ENCODE measurements at places on chromosomes 11 and 22. TPM values are rescaled to one million over a fixed set of nuclear protein-coding genes. Genes with fewer than 3 reads are reported as not detected.

PISD gene
- total RNA-seq, result 36.4 TPM

SAA4 gene
- 0.54 TPM for total RNA-seq

SLC22A9 gene
- not detected for total RNA-seq

P2RY6 gene
- total RNA-seq, result 1.4 TPM

SYT7 gene
- total RNA-seq, result 0.26 TPM

GRIK4 gene
- not detected for total RNA-seq

PANX2 gene
- 0.32 TPM for total RNA-seq

DTX4 gene
- 3.7 TPM for total RNA-seq

CD248 gene
- total RNA-seq, result 14.7 TPM

TYMP gene
- total RNA-seq, result 29.1 TPM

CARNS1 gene
- total RNA-seq, result 9.0 TPM

OR4D5 gene
- not detected for total RNA-seq

POTEH gene
- not detected for total RNA-seq

MYO7A gene
- 0.44 TPM for total RNA-seq

DRICH1 gene
- total RNA-seq, result 0.48 TPM

FGF19 gene
- total RNA-seq, result 0.09 TPM

GVQW3 gene
- 8.3 TPM for total RNA-seq

DERL3 gene
- total RNA-seq, result 2.8 TPM

STK33 gene
- 1.3 TPM for total RNA-seq

SCGB1C1 gene
- not detected for total RNA-seq

SEPTIN3 gene
- 0.25 TPM for total RNA-seq

ISX gene
- not detected for total RNA-seq

SLC35F2 gene
- total RNA-seq, result 6.4 TPM

CREB3L1 gene
- total RNA-seq, result 0.38 TPM

C22orf39 gene
- total RNA-seq, result 41.3 TPM

PNPLA3 gene
- 0.26 TPM for total RNA-seq

CELSR1 gene
- 1.6 TPM for total RNA-seq

ST14 gene
- 0.53 TPM for total RNA-seq

PRSS23 gene
- 1.4 TPM for total RNA-seq

LIPT2 gene
- total RNA-seq, result 15.7 TPM

C11orf97 gene
- not detected for total RNA-seq

EFCAB6 gene
- 0.89 TPM for total RNA-seq

PGA4 gene
- total RNA-seq, result not detected

ADAMTS8 gene
- 0.06 TPM for total RNA-seq

SCGB1A1 gene
- not detected for total RNA-seq

MRGPRX3 gene
- not detected for total RNA-seq

DNAJC24 gene
- 18.4 TPM for total RNA-seq

SCN2B gene
- 0.06 TPM for total RNA-seq

ACO2 gene
- total RNA-seq, result 82.2 TPM

SLC22A12 gene
- total RNA-seq, result not detected

NLRP10 gene
- total RNA-seq, result not detected

C11orf24 gene
- 23.5 TPM for total RNA-seq

APOBEC3H gene
- 1.1 TPM for total RNA-seq

OR2AT4 gene
- not detected for total RNA-seq

C11orf87 gene
- total RNA-seq, result not detected

CNIH2 gene
- 5.4 TPM for total RNA-seq

VPREB1 gene
- not detected for total RNA-seq

Measured in T-cell (primary cell).